ENCODE measurements at places on chromosomes 5 and 9.

DNA sequence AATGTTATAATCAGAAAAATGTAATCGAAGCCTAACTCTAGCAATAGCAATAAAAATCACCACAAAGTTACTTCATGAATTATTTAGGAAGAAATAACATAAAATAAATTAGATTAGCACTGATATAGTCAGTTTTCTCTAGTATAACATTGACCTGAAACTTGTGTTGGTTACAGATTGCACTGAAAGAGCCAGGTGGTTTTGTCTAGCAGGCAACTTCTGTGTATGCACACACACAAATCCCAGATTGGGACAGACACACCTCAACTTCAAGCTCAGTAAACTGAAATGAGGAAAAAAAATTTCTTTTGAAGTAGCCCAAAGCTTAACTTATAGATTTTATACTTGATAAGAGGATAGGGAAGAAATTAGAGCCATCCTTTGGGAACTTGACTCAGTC, 129.3 kb downstream of the EFNA5 start:
- DNase-seq = no peak

DNA sequence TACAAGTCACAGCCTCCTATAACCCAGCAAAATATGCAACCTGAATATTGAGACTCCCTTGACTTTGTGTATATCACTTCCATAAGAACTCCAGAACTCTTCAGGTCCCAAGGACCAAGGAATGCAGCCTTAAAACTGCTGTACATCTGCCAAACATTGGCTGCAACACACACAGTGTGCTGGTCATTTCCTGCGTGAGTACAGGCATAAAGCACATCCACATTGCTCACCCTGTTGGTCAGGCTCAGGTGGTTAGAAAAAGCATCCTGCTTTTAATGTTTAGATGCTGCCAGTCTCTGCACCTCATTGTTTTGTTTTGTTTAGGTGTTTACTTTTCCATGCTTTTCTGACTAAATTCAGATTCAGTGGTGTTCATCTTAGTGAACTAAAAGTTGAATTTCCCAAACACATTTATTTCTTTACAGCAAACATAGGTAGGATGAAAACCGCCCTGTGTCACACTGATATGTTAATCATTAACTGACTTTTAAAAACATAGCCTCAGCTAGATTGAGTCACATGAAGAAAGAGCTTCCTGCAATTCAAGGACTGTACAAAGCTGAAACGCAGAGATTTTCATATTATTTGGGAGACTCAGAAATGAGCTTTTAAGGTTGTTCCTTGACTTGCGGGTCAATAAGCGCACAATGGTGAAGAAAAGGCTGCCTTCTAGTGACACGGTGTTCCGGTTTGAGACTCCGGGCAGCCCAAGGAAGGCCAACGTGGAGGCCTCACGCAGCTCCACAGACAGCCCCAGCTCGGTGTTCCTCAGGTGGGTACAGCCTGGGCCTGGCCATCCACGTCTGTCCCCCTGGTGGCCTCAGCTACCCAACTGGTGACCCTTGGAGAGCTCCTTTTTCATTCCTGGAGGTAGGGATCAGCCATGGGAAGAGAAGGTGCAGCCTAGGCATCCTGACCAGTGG, 52.2 kb upstream of the GRAMD2B start:
- DNase-seq = no peak

GRCh38 chr9:99660191-99660636, 161.5 kb upstream of the NR4A3 start:
- DNase-seq = peak; percentile 17

- DNase-seq = no peak
These were observed 346.9 kb downstream of the ZSWIM6 start for GRCh38 chr5:61678966-61679365.

DNA sequence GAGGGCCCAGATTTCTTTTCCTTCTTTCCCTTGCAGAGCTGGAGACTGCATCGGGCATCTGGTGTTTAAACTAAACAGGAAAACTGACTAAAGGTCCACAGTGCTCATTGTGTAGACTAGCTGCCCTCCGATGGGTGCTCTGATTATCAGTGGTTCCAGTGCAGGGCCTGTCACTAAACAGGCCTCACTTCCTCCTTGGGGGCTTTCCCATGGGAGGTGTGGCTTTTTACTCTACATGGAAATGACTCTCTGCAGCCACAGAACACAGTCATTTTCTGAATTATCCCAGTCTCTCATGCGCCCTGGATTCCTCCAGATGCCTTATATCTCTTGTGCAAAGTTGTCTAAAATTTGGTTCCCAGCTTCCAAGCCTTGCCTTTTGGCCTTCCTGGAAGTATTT, 199.2 kb downstream of the TRIO start:
- DNase-seq = no peak

GRCh38 chr9:73073337-73074175, 78.1 kb upstream of the ANXA1 start:
- no peak for DNase-seq

- no peak for DNase-seq
These were observed 1.2 kb downstream of the HSPA5 start for GRCh38 chr9:125239631-125240597.

DNA sequence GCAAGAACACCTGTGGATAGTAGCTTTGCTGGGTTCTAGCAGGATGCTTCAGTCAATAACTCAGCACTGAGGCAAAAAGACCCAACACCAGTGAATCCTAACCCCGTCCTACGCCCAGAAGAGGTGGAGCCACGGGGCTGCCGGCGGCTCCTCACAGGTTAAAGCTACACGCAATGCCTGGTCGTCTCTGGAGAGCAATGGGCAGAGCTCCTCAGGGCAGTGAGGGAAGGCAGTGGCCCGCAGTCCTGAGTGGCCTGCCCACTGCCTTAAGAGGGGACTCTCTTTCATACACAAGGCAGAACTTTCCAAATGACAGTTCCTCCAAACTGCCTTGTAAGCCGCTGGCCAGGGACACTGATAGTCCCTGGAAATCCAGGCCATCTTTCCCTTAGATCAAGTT, 244.2 kb upstream of the IRX2 start:
- DNase-seq = no peak

DNA sequence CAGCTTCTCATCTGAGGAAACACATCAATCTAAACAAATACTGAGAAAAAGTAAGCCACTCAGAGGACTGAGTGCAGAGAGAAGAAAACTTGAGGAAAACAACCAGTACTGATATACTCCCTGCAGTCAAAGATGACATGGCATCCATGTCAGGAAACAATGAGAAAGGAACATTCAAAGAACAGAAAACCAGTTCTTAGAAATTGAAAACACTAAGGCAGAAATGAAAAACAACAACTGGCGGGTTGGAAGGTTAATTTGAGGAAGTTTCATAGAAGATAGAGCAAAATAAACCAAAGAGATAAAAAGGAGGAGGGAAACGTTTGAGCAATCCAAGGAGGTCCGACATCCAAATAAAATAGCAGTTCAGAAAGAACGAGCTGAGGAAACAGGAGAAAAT, 475.2 kb downstream of the HINT1 start:
- no peak for DNase-seq

- no peak for DNase-seq
These were observed 75.7 kb upstream of the PIK3R1 start for GRCh38 chr5:68139611-68140441.

GRCh38 chr5:170582644-170583330, 79.0 kb downstream of the KCNIP1 start:
- no peak for DNase-seq

- DNase-seq = no peak
These were observed 162.5 kb downstream of the SPOCK1 start for GRCh38 chr5:137336565-137337120.

DNA sequence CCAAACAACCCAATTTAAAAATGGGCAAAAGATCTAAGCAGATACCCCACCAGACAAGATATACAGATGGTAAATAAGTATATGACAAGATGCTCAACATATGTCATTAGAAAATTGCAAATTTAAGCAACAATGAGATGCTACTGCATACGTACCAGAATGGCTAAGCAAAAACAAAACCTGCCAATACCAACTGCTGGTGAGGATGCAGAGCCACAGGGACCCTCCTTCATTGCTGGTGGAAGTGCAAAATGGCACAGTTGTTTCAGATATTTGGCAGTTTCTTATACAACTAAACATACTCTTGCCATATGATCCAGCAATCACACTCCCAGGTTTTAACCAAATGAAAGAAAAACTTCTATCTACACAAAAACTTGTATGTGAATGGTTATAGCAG, 178.9 kb downstream of the BARX1 start:
- no peak for DNase-seq

- DNase-seq = no peak
These were observed 267.7 kb upstream of the RASA1 start for GRCh38 chr5:86999951-87000350.

- DNase-seq = no peak
These were observed at the start of gene GAPT for GRCh38 chr5:58491216-58491892. Gene GAPT (plus strand): TSS chr5:58491435. CDS start chr5:58494537, 3,102 bp downstream.

DNA sequence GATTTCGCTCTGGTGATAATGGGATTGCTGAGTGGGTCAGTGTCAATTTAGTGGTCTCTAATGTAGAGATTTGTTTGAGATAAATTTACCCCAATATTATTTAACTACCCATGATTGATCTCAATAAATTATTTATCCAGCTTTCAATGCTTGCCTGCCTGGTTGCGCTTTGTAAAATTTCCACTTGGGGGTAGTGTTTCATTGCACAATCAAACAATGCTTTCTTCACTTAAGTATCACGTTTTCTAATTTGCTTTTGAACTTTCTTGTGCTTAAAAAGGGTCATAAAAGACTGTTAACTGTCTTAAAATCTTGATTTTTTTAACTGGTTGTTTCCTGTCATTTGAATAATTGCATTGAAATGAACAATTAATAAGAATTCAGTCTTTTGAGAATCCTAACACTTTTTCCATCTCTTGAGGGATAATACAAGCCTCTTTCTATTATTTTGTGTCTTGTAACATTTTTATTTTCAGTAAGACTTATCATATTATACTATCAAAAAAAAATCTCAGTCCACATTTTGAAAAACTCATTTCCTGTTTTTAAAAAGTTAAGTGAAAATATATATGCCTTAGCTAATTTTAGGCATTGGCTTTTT, 18.7 kb downstream of the HSD17B4 start:
- DNase-seq = peak; percentile 26

DNA sequence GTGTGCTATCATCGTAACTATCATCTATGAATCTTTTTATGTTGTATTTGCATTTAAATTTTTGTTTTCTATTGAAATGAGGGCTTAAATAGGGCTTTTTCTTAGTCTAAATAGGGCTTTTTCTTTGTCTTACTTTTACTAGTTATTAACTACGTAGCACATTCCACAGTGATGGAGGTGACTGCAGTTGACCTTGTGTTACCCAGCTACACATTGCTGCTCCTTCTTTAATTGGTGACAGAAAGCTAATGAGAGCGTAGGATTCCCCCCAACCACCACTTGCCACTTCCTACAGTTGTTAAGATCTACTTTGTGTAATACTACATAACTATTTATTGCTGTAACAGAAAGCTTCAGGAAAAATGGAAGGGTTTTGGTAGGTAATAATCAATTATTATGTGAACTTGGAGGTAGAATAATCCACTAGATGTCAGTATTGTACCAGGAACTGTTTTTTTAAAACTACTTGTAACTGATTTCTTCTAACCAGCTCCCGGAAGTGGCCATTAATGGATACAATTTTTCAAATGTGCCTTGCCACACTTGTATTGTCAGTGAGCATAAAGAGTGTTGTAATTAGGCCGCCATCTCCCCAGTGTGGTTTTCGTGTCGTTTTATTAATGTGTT, 18.0 kb downstream of the MTRR start:
- DNase-seq = no peak

GRCh38 chr5:171483551-171484135, 64.2 kb downstream of the FGF18 start:
- DNase-seq = no peak

DNA sequence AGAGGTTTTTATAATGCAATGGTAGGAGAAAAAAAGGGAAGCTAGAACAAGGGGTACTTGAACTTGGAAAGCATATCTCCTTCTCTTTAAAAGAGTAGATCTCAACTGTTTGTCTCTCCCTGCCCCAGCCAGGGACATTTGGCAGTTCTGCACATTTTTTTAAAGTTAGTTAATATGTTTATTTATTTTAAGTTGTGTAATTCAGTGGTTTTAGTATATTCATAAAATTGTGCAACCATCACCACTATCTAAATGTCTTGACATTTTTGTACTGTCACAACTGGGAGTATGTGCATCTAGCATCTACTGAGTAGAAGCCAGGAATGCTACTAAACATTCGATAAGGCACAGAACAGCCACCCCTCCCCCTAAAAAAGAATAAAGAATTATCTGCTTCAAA, 103.5 kb upstream of the DPYSL3 start:
- DNase-seq = no peak

DNA sequence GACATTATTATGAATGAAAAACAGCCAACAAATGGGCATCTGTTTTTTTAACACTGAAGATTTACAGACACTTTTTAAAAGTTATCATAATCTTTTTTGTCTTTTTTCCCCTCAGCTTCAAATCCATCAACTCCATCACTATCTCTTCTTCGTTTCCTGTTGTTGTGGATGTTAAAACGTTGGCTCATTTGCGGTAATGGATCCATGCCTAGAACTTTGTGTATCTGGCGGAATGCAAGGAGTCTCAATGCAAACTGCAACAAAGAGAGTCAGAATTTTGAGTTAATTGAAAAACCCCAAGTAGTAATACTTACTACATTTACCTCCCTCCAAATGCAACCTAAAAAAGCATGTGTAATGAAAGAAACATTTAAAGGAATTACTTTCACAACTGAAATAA, 42.9 kb upstream of the MTMR12 start:
- DNase-seq = no peak

- DNase-seq = no peak
These were observed 20.9 kb upstream of the BNIP1 start for GRCh38 chr5:173123416-173123815.

- DNase-seq = no peak
These were observed 22.5 kb downstream of the TRPM6 start for GRCh38 chr9:74865177-74865576.

GRCh38 chr9:37550781-37551180, 25.4 kb downstream of the FBXO10 start:
- no peak for DNase-seq

GRCh38 chr9:122827761-122828093, 661 bp downstream of the PDCL start:
- no peak for DNase-seq

GRCh38 chr9:124458441-124458840, 8.2 kb downstream of the ADGRD2 start:
- no peak for DNase-seq

GRCh38 chr5:154642499-154643245, 112.5 kb upstream of the LARP1 start:
- no peak for DNase-seq

DNA sequence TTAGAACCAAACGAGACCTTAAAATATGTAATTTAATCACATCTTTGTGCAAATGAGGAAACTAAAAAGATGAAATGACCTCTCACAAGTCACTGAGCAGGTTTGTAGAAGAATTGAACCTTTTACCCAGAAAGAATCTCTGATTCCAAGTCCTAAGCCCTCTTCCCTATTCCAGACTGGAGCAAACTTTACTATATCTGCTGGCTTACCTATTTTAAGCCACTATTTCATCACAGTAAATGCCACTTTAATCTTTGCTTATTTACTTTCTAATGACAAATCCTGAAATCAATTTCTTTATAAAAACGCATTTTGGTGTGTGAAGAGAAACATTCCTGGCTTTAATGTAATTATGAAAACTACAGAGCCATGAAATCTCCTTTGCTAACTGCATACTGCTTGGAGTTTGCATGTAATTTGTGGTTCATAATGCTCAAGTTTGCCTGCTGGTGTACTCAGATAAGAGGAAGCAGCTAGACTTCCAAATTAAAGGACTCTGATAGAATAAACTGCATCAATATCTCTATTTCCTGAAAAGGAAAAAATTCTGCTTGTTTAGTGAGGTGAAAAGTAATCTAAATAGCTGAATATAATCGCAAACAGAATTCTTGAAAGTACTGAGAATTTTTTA, 121.2 kb downstream of the RAB3C start:
- DNase-seq = no peak

Data from activated CD8-positive, alpha-beta T cell treated with anti-CD3 and anti-CD28 coated beads for 36 hours (primary cell).